ENCODE measurements at places on chromosomes 7 and 10.

GRCh38 chr7:143368387-143368786 lies 5.9 kb upstream of the FAM131B start:
- DNase-seq: no peak

GRCh38 chr7:56811081-56811480 lies 321.2 kb downstream of the ZNF479 start:
- no peak for DNase-seq

- no peak for DNase-seq
Measured at GRCh38 chr7:105828141-105828540, 48.3 kb downstream of the ATXN7L1 start.

GRCh38 chr10:15197276-15197675 lies 28.8 kb upstream of the NMT2 start:
- DNase-seq: peak; percentile 73

GRCh38 chr7:49876202-49876601 lies 102.8 kb downstream of the VWC2 start:
- DNase-seq: no peak

DNA sequence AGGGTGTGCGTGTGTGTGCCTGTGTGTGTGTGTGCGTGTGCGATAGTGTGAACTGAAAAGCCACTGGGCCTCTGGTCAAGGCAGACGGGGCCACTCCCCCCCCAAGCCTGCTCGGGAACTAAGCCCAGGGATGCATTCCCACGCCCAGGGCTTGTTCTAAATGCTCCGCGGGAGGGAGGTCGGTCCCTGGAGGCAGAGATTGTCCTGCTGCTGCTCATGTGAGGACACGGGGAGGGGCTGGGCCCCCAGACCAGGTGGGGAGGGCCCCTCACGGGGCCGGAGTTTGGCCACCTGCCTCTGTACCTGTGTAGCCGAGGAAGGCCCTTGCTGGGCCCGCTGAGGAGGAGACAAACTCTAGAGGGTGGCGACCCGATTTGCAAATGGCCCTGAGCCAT lies 93.9 kb downstream of the PDGFA start:
- DNase-seq: peak; percentile 19

- DNase-seq: no peak
Measured at GRCh38 chr10:117133273-117134055, 4.6 kb downstream of the VAX1 start.

DNA sequence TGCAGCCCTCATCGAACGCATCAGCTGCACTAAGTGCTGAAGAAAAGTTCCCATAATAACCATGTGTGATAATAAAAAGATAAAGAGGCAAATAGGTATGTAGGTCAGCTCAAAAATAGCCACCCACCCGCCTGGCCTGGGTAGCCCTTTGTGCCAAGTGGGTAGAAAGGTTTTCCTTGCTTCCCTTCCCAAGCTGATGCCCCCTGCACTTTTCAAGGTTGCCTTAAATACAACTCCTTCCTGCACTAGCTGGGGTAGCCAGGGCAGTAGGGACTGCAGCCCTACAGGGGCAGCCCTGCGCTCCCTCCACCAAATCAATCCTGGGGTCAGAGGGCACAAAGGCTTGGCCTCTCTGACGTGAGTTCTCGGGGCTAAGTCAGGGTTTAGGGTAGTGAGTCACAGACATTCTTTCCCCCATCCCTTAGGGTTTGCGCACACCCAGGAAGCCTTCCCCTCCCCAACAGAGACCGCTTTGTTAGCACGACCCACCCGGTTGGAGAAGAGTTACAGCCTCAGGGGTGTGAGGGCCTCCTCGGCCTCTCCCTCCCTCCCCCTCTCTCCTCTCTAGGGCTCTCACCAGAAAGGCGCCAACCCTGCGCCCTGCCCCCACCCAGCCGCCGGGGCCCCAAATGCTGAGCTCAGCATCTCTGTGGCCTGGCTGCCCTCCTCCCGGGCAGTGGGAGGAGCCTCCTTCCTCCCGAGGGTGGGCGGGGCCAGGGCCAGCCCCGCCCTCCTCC lies 13.3 kb upstream of the DDIT4 start:
- peak; percentile 72 for DNase-seq

- no peak for DNase-seq
Measured at GRCh38 chr7:138359870-138360559, 100.0 kb upstream of the TRIM24 start.

- no peak for DNase-seq
Measured at GRCh38 chr10:38093816-38094157, 350 bp upstream of the ZNF37A start.

DNA sequence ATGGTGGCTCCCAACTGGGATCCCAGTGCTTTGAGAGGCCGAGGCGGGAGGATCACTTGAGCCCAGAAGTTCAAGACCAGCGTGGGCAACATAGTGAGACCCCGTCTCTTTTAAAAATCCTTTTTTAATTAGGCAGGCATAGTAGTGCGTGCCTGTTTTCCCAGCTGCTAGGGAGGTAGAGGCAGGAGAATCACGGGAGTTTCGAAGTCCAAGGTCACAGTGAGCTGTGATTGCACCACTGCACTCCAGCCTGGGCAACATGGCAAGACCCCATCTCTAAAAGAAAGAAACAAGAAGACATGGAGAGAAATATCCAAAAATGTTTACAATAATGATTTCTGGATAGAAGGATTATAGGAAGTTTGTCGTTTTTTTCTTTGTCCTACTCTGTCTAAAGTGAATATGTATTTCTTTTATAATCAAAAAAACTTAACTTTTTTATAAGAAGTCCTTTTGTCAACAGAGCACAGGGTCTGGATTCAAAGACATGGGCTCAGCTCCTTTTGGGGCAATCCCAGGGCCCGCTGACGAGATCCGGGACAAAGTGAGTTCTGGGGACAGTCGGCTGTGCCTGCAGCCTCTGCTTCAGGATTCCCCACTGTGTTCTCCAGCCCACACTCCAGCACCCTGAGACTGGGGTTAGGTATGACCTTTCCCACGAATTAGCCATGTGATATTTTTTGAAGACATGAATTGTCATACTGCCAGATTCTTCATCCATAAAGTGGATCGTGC lies 45.6 kb downstream of the PDGFA start:
- no peak for DNase-seq

DNA sequence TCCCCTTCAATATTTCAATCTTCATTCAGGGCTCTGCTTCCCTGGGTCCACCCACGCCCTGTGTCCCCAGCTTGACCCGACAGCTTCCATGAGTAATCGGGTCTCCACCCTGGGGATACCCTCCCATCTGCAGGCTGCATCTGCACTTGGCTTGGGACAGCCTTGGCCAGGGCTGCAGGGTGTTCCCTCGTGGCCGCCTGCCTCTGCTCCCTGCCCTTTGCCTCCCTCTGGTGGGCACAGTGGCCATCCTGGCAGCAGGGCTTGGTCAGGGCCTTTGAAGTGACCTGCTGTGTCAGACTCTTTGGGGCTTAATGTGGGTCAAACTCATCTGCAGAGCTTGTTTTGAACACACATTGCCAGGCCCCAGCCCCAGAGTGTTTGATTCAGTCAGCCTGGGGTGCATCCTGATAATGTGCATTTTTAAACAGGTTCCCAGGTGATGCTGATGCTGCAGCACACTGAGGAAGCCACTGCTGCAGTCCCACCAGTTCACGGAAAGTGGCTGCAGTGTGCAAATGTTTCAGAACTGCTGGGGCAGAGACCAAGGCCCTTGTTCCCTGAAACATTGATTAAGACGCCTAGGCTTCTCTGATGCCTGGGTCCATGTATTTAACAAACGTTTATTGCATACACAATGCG lies 80.7 kb upstream of the SEC61G start:
- DNase-seq: peak; percentile 82

DNA sequence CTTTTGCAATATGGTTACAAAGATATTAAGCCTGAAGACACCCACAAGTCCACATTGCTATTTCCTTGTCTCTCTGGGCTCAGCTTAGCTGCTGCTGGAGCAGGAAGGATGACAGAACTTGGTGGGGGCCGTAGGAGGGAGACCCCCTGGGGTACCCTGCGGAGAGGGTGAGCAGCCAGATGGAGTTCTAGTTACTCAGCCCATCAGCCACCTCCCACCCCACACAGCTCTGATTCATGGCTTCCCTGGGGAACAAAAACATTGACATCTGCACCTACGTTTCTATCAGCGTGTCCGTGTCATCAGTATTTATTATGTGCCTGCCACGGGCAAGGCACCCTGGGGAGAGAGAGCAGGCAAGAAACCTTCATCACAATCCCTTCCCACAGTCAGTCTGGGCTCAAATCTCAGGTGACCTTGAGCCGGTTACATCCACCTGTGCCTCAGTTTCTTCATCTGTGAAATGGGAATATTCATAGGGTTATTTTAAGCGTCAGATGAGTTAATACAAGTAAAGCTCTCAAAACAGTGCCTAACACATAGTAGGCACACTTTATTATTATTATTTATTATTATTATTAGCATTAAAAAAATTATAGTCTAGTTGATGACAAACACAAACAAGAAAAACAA lies 131.5 kb downstream of the C10orf105 start:
- no peak for DNase-seq

GRCh38 chr7:39696631-39697030 lies 73.3 kb downstream of the RALA start:
- no peak for DNase-seq

DNA sequence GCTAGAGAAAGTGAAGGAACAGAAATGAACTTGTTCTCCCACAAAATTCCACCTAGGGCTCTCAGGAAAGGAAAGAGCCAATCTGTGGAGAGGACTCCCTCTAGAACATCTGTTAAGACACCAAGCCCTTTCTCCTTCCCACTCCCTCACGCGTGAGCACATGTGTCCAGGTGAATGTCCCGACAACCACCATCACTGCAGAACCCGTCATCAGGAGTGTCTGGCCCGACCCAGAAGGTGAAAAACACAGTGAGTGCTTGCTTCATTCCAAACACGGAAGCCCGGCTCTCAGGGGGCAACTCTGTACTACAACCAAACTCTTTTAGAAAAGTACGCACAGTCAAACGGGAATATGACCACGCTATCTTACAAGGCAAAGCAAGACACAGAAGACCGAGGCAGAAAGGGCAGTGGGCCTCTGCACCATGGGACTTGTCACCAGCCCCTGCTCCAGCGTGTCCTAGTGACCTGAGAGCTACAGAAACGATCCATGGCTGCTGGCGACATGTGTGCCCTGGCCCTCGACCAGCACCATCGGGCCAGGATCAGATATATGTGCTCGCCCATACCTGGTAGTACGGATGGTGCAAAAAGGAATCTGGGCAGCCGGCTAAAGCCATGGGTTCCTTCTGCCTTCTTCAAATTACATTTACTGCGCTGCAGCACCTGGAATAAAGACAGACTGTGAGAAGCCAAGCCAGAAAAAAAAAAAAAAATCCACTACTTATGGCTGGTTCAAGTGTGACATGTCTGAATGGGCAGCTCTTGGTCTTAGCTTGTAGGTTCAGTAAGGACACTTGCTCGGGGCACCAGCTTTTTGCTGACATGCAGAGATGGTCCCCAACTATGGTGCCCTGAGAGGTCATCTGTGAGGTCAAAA lies 50.8 kb downstream of the GRB10 start:
- DNase-seq: no peak

DNA sequence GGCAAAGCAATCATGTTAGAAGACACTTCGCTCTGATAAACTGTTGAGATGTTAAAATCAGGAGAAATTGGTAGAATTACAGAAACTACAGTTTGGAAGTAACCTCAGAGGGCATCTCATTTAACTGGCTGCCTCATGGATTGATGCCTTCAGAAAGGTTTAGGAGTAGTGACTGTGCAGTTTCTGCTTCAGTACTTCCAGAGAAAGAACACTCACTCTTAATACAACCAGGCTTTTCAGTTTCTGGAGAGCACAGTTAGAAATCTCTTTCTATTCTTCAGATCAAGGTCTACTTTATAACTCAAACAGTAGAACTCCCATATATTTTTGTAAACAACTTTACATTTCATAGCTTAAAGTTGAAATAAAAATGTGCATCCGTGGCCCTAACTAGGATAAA lies 1358.9 kb upstream of the LRRTM3 start:
- no peak for DNase-seq

DNA sequence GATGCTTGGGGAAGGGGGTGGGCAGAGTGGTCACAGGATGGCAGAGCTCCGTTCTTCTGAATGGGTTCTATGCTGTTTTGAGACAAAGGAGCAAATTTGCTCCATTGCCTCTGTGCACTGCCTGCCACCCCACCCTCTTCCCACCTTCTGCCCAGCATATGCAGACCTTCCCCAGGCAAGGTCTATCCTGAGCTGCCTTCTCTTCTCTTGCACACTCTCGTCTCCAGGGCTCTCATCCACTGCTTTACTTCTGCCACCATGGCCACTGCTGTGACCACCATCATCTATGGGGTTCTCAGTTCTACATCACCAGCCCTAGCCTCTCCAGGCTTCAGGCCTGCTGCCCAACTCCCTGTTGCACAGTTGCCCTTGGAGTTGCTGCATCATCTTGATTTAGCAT lies 230.4 kb downstream of the TMEM178B start:
- DNase-seq: no peak

DNA sequence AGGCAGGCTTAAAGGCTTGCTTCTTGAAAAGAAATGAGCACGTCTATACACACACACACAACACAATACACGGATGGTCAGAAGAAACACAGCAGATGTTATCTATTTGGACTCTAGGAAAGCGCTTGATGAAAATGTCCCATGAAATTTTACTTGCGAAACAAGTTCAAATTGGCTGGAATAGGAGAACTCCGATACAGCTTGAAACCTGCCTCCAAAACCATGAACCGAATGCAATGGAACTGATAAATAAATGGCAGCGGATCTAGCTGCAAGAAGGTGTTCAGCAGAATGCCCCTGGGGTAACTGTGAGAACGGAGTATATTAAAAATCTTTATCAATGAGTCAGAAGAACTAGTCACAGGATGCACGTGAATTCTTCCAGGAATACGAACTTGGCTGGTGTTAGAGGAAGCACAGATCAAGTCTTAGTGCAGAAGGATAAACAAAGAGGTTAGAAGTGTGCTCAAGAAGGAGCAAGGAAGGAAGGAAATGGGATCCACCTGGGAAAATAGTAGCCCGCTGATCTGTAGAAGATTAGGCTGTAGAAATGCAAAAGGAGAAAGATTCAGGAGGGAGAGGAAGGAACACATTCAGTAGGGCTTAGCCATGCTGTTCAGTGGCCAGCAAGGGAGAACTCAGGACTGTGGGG lies 142.0 kb upstream of the PRKCQ start:
- peak; percentile 95 for DNase-seq

GRCh38 chr7:148738737-148739535 lies 40.2 kb downstream of the CUL1 start:
- DNase-seq: no peak

DNA sequence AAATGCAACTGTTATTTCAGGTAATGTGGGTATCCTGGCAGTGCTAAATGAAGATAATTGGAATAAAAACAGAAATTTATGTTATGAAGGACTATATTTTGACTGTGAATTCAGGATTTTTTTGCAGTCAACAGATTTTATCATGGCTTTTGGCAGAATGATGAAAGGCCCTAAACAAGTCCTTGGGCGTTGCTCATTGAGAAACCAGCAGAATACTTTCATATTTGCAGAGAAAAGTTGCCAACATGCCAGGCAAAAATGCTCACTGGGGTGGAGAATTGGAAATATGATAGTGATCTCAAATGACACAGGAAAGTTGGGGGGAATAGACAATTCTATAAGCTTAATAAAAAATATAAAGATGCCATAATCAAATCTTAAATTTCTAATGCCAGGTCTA lies 121.1 kb downstream of the GPR85 start:
- DNase-seq: peak; percentile 22

Measured in fibroblast of the aortic adventitia (primary cell).